CD4-positive, alpha-beta T cell treated with Interleukin-1 beta for 1 hour (primary cell): ENCODE measurements at places on chromosomes 5 and 9.

GRCh38 chr9:122087406-122088200 lies 5.5 kb downstream of the TTLL11 start:
- DNase-seq: no peak

- no peak for DNase-seq
Observed at GRCh38 chr9:123639743-123640142, 283.7 kb downstream of the CRB2 start.

GRCh38 chr5:95808686-95809413 lies 13.7 kb downstream of the GLRX start:
- peak; percentile 87 for DNase-seq

DNA sequence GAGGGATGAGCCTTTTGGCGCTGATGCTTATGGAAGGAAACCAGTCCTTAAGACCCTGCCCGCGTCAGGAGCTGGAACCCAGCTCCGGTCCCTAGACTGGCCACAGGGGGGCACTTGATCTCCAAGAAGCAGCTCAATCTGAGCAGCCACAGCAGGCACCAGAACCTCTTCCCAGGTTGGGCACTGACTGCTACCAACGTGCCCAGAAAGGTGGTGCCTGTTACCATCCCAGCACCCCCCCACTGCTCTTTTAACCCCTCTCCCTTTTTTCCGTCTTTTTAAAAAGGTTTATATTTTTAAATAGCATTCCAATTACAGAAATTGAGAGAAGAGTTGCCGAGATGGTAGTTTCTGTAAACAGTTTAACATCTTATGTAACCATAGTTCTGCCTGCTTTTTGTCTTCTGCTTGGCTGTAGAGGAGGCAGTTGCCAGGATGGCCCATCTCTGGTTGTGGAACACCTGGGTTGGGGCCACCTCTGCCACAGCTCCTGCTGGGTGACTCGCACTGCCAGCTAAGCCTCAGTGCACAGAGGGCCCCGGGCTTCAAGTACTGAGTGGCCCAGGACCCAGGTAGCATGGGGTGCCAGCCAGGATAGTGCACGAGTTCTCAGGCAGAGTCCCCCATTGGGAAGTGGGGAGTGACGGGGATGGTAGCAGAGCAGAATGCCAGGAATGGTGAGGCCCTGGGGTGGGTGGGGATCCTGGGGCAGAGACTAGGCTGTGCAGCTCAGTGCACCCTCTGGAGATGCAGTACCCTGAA lies 62.8 kb downstream of the PFDN1 start:
- peak; percentile 56 for DNase-seq

- DNase-seq: no peak
Observed at GRCh38 chr5:76289692-76290091, 113.4 kb upstream of the IQGAP2 start.

DNA sequence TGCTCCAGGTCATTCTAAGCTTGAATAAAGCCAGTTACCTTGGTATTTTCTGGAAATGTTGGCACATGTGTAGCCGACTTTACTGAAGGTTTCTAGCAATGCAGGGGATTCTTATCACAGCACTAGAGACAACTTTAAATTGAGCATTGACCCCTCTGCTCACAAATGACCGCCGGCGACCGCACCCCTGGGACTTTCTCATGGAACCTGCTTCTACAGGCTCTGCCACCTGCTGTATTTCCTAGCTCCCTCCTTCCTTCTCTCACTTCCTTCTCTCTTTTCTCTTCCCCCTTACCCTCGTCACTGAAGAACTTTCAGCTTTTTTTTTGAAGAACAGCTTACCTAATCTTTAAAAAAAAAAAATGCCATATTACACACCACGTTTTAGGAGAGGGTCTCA lies 30.9 kb upstream of the DAB2 start:
- DNase-seq: no peak

DNA sequence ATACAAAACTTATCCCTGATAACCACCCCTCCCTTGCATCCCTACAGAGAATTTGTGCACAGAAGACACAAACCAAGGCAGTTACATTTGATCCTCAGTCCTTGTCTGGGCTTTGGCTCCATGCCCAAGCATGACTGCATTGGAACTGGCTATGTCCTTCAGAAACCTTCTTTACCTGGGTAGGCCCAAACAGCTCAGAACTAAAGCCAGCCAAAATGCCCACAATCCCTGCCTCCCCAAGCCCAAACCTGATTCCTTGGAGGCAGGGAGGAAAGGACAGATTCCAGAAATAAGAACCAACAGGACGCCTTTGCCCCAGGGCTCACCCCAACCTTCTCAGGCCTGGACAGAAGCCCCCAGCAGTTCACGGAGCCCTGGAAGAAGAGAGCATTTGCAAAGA lies 8.2 kb downstream of the IL17B start:
- DNase-seq: no peak

DNA sequence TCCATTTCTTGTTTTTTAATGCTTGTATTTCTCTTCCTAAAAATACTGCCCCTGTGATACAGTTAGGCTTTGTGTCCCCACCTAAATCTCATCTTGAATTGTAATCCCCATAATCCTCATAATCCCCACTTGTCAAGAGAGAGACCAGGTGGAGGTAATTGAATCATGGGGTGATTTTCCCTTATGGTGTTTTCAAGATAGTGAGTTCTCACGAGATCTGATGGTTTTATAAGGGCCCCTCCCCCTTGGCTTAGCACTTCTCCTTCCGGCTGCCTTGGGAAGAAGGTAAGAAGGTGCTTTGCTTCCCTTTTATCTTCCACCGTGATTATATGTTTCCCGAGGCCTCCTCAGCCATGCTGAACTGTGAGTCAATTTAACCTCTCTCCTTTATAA lies 227.4 kb downstream of the MAN2A1 start:
- DNase-seq: no peak

DNA sequence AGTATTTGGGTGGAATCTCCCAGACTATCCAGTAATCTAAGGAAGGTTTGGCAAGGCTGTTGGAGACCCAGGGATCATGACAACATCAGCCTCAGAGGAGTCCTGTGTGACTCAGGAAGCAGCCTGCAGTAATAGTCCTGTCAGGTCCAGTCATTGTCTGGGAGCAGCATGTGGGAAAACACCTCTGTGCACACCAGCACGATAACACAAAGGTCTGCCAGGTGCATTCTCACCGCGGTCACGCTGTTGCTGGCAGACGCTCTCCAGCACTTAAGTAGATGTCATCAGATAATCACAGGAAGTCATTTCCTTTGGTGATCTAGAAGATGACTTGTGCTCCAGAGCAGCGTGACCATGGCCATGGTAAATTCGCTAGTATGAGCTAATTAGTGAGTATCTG lies 99.2 kb upstream of the IQGAP2 start:
- peak; percentile 42 for DNase-seq

- DNase-seq: no peak
Observed at GRCh38 chr9:75892216-75892911, 1.9 kb downstream of the PCSK5 start.

GRCh38 chr9:90830051-90830450 lies 28.4 kb downstream of the SYK start:
- no peak for DNase-seq

DNA sequence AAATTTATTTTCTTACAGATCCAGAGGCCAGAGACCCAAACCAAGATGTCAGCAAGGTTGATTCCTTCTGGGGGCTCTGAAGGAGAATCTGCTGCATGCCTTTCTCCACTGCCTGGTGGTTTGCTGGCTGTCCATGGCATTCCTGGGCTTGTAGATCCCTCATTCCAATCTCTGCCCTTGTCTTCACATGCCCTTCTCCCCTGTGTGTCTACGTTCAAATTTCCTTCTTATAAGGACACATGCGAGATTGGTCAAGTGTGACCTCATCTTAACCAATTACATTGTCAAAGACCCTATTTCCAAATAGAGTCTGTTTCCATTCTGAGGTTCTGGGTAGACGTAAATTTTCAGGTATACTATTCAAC lies 84.5 kb upstream of the RAI14 start:
- no peak for DNase-seq

GRCh38 chr5:58787987-58788386 lies 205.1 kb downstream of the RAB3C start:
- DNase-seq: no peak

DNA sequence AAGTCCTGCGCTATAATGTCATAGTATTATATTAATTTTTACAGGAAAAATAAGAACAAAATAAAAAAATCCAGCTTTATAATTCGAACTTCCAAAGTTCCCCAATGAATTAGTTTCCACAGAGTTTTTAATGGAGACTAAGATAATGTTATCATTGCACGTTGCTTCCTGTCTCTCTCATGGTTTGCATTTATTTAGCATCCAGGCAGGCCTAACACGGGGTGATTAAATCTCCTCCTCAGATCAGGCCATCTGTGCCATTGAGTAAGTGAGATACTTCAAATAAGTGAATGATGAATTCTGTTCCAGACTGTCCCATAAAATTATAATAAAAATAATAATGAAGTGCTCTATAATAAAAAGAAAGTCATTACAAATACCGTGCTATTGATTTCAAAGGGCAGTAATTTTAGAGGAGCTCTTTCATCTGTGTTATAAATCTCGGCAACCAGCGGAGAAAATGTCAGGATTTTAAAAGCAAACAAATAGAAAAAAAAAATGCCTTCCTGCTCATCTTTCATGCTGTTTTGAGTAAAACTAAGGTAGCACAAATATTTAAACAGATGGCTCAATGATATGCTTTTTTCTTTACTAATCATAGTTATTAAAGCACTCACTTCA lies 570.6 kb upstream of the ZNF608 start:
- DNase-seq: no peak

DNA sequence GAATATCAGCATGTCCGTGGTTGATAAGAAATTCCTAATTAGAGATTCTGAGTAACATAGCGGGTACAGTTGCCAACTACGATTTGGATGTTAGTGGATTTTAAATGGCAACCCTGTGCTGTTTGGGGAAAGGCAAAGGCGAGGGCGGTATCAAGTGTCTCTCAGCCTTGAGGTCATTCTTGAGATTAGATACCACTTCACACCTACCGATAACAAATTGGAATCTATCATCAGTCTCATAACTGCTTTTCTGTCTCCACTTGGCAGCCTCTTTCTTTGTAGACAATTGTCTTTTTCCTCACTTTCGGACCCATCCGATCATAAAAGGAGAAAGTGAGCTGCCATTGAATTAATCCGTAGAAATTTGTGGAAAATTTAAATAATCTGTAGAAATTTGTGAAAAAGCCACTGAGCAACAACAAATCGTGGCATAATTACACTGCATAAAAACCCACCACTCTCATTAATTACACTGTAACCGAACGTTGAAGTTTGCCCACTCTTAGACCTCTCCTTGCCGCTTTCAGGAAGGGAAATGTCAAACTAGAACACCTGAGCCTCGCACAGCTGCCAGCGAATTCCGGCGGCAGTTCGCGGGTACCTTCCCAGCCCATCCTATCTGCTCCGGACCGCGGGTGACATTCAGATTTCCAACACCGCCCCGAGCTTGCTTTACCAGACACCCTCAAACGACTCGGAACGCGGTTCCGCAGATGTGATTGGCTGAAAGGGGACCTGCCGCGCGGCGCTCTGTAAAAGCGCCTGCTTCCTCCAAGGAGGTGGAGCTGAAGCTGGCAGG lies 849 bp upstream of the RGMB start:
- DNase-seq: peak; percentile 65

- DNase-seq: no peak
Observed at GRCh38 chr9:115672477-115673316, 480.9 kb upstream of the PAPPA start.
